ENCODE measurements at places on chromosomes 1 and 21. TPM values are rescaled to one million over a fixed set of nuclear protein-coding genes. Genes with fewer than 3 reads are reported as not detected.

PRMT6 gene
- total RNA-seq, result 35.2 TPM

SLC9C2 gene
- 0.60 TPM for total RNA-seq

REN gene
- not detected for total RNA-seq

AMY2A gene
- not detected for total RNA-seq

- peak; percentile 35 for DNase-seq
Measured at GRCh38 chr1:85188530-85188929, 12.3 kb downstream of the SYDE2 start.

- no peak for DNase-seq
Measured at GRCh38 chr1:114456586-114456985, 54.4 kb downstream of the TRIM33 start.

DNA sequence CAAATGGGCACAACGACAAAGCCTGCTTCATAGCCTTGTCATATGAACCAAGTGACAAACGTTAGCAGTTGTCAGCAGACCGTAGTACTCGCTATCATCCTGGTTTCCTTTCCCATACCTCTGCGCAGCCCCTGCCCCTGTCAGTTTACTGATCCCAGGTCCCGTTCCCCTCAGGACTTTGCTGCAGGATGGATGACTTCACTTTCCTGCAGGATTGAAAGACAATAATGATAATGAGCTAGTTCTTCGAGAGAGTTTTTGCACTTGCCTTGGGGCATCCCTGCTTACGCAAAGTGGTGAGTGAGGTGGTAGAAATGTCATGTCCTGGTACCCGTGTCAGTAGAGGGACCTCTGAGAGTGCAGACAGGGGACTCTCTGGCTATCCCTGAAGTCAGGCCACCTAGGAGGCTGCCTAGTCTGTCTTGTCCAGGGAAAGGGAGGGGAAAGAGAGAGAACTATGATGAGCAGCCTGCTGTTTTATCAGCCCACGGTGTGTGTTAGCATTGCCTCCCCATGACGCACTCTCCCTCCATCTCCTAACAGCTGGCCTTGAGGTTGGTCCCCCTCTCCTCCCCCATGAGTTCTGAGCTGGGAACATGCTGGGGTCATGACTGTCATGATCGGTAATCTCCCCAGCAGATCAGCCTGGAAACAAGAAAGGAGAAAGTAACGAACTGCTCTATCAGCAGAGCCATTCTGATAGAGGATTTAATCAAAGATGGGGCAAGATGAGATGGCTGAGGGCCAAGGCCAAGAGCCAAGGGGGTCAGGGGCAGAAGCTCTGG, 53.7 kb downstream of the ELK4 start:
- no peak for DNase-seq

DNA sequence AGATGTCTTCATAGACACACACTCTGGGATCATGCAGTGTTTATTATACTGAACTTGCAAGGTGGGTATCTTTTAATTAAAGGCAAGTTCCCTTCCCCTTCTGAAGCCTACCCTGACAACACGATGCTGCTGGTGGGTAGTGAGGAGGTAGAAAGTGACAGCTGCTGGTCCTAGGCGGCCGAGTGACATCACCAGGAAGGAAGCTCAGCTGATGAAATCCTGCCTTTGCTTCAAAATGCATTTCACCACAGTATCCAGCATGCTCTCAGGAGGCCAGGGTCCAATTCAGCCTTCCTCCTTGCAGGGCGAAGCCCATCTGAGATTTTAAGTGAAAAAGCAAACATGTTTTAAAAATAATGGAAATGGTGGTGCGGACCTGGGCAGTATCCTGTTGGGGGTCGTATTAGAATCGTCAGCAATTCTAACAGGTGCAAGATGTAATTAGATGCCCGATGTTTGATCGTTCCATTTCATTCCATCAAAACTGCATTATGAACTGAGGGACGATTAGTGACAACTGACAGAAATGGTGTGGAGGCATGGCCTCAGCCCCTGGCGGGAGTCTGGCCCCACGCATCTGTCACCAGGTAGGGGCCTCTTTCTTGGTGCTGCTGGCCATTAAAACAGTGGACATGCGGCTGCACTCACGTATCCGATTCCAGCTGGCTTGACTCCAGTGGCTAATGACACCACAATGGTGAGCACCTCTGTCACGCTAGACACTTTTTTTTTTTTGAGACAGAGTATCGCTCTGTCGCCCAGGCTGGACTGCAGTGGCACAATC, 324.8 kb upstream of the C1orf174 start:
- DNase-seq, result no peak

GRCh38 chr1:153956997-153957715, 1.3 kb downstream of the CRTC2 start:
- no peak for DNase-seq

GRCh38 chr1:11502516-11502915, 23.6 kb downstream of the DISP3 start:
- DNase-seq, result no peak

GRCh38 chr21:28126521-28127174, 866.0 kb downstream of the LTN1 start:
- no peak for DNase-seq

DNA sequence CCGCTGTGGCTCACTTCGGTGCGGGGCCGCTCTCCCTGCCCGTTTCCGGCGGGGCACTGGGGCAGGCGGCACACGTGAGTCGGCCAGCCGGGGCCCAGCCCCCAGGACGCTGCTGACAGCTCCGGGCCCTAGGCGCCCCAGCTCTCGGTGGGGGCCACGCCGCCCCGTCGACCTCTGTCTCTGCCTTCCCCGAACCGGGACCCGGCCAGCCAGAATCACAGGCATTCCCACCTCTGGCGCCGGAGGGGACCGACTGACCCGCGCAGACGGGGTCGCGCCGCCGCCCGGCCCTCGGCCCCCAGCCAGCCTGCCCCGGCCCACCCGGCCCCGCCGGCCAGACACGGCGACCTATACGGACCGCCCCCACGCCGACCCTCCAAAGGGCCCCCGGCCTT, 755 bp downstream of the SCMH1 start:
- no peak for DNase-seq

GRCh38 chr21:34691390-34692032, 22.7 kb downstream of the CLIC6 start:
- no peak for DNase-seq

DNA sequence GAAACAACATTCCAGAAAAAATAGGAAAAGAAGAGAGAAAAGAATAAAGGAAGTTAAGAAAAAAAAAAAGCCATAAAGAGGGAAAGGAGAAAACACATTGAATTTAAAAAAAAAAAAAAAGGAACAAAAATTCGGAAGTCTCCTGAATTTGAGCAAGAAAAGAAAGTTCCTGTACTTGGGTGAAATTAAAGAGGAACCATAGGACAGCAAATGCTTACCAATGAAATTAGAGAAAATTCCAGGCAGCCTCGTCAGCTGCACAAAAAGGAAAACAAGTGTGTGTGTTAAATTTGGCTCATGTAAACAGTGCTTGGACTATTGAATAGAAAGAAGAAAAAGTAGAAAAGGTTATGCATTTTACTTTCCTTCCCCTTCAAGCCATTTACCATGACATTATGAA, 4.9 kb downstream of the IL12RB2 start:
- DNase-seq, result no peak

DNA sequence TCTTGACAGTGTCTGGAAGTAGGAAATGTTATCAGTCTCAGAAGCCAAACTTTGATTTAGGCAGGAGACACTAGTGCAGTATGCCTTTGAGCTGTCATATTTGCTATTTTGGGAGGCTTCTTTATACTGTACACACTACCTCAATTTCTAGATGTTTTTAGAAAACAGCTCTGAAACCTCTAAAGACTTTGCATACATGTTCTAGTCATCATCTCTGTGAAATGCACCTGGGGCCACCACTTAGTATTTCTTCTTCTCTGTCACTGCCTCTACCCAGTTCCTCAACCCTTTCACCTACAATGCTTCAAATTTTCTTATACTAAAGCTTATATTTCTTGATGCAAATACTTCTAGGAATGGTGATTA, 29.1 kb upstream of the PLA2G4A start:
- no peak for DNase-seq

- no peak for DNase-seq
Measured at GRCh38 chr1:207922554-207922953, 11.6 kb upstream of the CD34 start.
